ENCODE measurements at places on chromosomes 4 and X. TPM values are rescaled to one million over a fixed set of nuclear protein-coding genes. Genes with fewer than 3 reads are reported as not detected.
A peak's percentile ranks its signal among the peaks of the same experiment; 100 is the strongest.

DNA sequence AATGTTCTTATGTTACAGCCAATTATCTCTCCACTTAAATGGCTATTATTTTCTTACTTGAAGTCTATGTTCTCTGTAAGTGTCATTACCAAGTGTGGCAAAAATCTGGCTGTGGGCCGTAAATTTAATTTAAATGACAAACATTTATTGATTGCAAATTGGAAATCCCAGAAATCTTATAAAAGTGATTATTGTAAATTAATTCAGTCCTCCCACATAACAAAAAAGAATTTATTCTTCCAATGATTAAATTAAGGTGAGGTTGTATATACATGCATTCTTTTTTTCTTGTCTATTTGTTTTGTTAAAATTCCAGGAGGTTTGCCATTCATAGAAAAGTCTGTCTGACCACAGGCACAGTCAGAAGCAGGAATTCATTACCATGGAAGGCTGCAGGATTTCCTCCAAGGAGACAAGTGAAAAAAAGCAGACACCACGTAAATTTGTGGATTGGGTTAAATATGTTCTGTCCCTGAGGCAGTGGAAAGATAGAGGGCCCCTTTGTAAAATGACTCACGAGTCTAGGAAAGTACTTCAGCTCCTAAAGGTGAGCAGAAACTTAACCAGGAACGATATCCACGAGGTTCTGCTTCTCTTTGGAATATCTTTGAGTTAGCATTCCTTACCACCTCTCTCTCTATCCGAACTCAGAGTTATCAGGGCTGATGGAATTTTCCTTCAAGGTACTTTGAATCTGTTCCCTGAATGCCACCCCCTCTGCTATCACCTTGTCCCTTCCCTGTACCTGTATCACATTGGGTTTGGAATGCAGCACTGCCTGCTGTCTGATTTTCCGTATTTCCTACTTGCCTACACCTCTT, 10.7 kb downstream of the PPARGC1A start:
- no peak for DNase-seq

DNA sequence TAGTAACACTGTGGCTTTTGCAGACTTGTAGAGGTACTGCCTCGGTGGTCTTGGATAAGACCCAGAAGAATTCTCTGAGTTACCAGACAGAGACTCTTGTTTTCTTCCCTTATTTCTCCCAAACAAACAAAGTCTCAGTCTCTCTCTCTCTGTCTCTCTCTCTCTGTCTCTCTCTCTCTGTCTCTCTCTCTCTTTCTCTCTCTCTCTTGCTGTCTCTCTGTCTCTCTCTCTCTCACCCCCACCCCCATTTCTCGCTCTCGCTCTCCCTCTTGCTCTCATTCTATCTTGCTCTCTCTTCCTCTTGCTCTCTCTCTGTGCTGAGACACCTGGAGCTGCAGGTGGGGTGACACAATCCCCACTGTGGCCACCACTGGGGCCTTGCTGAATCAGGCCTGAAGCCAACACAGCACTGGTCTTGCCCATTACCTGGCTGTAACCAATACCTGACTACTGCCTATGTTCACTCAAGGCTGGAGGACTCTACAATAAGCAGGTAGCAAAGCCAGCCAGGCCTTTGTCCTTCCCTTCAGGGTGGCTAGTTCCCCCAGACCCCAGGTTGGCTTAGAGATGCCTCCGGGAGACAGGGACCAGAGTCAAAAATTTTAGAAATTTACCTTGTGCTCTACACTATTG, 12.3 kb downstream of the LOC101059915 start:
- no peak for DNase-seq

DNA sequence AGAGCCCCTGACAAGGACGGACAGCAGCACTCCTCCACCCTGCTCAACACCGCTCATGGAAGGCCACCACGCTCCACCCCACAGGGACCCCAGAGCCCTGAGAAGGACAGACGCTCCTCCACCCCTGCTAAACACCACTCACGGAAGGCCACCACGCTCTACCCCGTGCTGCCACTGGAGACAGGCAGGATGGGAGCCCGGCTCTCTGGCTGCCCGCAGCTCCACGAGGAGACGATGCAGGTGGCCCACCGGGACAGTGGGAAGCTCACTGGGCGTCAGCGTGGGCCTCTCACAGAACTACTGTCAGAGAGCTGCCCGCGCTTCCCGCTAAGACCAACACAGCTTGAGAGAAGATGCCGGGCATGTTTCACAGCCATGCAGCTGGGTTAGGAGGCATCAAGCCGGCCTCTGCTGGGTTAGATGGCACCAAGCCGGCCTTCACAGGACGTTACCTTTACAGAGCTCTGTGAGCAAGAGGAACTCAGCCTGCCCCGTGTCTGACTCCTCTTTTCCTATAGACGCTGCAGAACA, 20.8 kb downstream of the GAK start:
- no peak for DNase-seq

DNA sequence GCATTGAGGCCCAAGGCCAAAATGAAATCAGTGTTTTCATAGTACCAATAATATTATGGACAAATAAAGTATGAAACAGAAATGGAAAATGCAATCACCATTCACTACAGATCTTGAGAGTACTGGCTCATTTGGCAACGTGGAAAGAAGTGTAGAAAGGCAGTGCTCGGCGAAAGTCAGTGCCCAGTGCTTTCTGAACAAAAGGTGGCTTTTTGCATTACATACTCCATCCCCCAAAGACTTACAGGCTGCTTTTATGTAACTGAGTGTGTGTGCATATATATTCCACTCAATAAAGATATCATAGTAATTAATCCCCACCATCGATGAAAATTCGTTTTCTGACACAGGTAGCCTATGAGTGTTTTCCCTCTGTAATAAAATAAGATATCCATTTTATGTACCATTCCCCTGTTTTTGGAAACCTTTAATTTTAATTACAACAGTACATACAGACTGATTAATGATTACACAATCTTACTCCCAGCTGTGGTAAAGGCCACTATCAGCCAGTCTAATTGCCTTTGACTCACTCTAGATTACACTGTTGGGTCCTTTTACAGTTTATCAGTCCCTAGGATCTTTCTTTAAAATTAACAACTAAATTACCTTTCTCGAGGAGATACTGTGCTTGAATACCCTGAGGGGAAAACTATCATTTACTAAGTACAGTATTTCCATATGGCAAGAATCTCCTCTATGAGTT, 65.9 kb downstream of the MAD2L1 start:
- DNase-seq, result no peak

- no peak for DNase-seq
Measured at GRCh38 chr4:94339779-94340178, 2.9 kb downstream of the HPGDS start.

GRCh38 chr4:19971829-19972228, 279.9 kb upstream of the SLIT2 start:
- peak; percentile 70 for DNase-seq

TMEM154 gene
- 8.1 TPM for total RNA-seq

DNA sequence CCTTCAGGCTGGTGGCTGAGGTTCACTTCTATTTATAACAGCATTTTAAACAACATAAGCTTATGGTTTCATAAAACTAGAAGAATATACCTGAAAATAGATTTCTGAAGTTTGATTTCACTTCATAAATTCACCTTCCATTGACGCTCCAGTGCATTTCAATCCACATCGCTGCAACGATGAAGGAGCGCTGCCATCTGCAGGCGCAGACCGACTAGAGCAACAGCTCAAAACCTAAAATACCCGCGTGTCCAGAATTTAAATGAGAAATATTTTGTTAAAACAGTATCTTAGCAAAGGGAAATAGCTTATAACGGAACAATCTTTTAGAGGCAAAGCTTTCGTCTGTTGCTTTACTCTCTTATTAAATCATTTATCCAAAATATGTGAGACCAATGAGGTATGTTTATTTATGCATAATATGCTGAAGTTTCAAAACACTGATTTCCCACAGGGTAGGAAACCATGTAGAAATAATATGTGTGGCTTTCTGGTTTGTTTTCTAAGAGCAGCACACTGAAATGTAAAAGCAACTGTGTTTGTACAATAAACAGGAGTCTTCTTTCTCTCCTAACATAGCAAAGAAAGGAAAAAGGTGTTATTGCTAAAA, 816.4 kb upstream of the FRG1 start:
- peak; percentile 47 for DNase-seq
